ENCODE measurements at places on chromosomes 16 and 17. TPM values are rescaled to one million over a fixed set of nuclear protein-coding genes. Genes with fewer than 3 reads are reported as not detected.

- no peaks in the 10 kb centered on the region for H3K36me3 ChIP-seq
- no peak for DNase-seq
- no peak overlapping the region for H3K27ac ChIP-seq
- no peaks in the 10 kb centered on the region for H3K27me3 ChIP-seq
- H3K4me1 ChIP-seq = peaks cover 5% of the 10 kb centered on the region
- H3K4me3 ChIP-seq = no peak overlapping the region
Measured at GRCh38 chr17:72259922-72260321, 139.1 kb downstream of the SOX9 start.

DNA sequence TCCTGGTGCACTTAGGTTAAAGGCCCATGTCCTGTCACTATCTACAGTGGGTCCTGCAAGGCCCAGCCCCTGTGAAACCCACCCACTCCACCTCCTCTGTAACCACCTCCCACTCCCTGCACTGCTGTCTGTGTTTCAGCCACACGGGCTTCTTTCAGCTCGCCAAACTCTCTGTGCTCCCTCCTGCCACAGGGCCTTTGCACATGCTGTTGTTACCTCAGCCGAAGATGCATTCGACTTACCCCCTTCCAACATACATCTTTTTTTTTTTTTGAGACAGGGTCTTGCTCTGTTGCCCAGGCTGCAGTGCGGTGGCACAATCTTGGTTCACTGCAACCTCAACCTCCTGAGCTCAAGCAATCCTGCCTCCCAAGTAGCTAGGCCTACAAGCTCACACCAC lies 76.5 kb upstream of the RPL38 start:
- H3K36me3 ChIP-seq = peaks cover 3% of the 10 kb centered on the region
- no peak overlapping the region for H3K27ac ChIP-seq
- no peak overlapping the region for H3K4me3 ChIP-seq
- DNase-seq = no peak

DNA sequence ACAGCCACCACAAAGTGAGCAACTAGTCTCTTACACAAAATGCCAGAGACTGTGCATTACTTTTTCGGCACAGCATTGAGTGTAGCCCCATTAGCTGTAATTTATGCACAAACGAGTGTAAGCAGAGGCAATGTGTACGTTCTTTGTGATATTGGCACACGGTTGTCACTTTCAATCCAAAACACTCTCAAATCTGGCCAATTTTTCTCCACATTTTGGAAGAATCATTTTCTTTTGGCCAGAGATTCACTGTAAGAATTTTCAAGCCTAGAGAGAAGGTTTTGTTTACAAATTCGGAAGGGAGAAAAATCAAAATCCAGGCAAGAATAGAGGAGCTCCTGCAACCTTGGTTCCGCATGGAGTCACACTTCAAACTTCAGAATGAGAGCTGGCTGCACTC lies 15.4 kb upstream of the KIF2B start:
- DNase-seq = no peak
- no peak overlapping the region for H3K27ac ChIP-seq
- H3K4me1 ChIP-seq = no peaks in the 10 kb centered on the region
- no peaks in the 10 kb centered on the region for H3K27me3 ChIP-seq
- H3K36me3 ChIP-seq = no peaks in the 10 kb centered on the region
- no peak overlapping the region for H3K4me3 ChIP-seq

GRCh38 chr16:53098526-53099317 lies 43.9 kb downstream of the CHD9 start:
- peaks cover 9% of the 10 kb centered on the region for H3K36me3 ChIP-seq
- H3K4me1 ChIP-seq = peaks cover 42% of the 10 kb centered on the region
- H3K27me3 ChIP-seq = peaks cover 8% of the 10 kb centered on the region
- peak overlapping the region; percentile 75 for H3K4me3 ChIP-seq
- peak overlapping the region; percentile 99 for H3K27ac ChIP-seq

- H3K27ac ChIP-seq = no peak overlapping the region
- peaks cover 13% of the 10 kb centered on the region for H3K4me1 ChIP-seq
- no peak for DNase-seq
- H3K36me3 ChIP-seq = no peaks in the 10 kb centered on the region
Measured at GRCh38 chr16:88423448-88423850, 29.6 kb upstream of the ZFPM1 start.

GRCh38 chr17:19540706-19541370 lies 7.2 kb downstream of the SLC47A1 start:
- H3K36me3 ChIP-seq = no peaks in the 10 kb centered on the region
- no peaks in the 10 kb centered on the region for H3K27me3 ChIP-seq
- H3K27ac ChIP-seq = no peak overlapping the region
- H3K4me1 ChIP-seq = peaks cover 13% of the 10 kb centered on the region

GRCh38 chr16:30710971-30711370 lies 12.0 kb downstream of the SRCAP start:
- peak overlapping the region; percentile 18 for H3K4me3 ChIP-seq
- H3K27ac ChIP-seq = no peak overlapping the region
- H3K4me1 ChIP-seq = peaks cover 13% of the 10 kb centered on the region
- DNase-seq = no peak
- peaks cover 6% of the 10 kb centered on the region for H3K27me3 ChIP-seq

- H3K27me3 ChIP-seq = peaks cover 6% of the 10 kb centered on the region
- H3K36me3 ChIP-seq = no peaks in the 10 kb centered on the region
- no peak overlapping the region for H3K27ac ChIP-seq
- H3K4me3 ChIP-seq = no peak overlapping the region
- DNase-seq = no peak
Measured at GRCh38 chr16:88971371-88972097, 5.5 kb downstream of the CBFA2T3 start.

GRCh38 chr17:40014375-40014980 lies 762 bp upstream of the CSF3 start:
- peaks cover 6% of the 10 kb centered on the region for H3K4me1 ChIP-seq
- H3K27ac ChIP-seq = no peak overlapping the region
- DNase-seq = no peak

DNA sequence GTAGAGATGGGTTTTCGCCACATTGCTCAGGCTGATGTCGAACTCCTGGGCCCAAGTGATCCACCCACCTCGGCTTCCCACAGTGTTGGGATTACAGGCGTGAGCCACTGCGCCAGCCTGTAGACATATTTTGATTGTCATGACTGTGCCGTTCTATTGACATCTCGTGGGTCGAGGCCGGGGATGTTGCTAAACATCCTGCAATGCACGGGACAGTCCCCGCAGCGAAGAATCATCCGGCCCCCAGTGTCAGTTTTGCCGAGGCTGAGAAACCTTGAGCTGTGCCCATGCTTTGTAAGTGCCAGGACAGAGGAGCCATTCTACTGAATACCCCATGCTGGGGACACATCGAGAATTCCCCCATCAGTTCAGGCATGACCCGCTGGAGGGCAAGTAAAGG lies 69.1 kb upstream of the GSE1 start:
- H3K27me3 ChIP-seq = peaks cover 4% of the 10 kb centered on the region
- peaks cover 4% of the 10 kb centered on the region for H3K36me3 ChIP-seq
- H3K4me1 ChIP-seq = peaks cover 13% of the 10 kb centered on the region
- H3K27ac ChIP-seq = no peak overlapping the region

DNA sequence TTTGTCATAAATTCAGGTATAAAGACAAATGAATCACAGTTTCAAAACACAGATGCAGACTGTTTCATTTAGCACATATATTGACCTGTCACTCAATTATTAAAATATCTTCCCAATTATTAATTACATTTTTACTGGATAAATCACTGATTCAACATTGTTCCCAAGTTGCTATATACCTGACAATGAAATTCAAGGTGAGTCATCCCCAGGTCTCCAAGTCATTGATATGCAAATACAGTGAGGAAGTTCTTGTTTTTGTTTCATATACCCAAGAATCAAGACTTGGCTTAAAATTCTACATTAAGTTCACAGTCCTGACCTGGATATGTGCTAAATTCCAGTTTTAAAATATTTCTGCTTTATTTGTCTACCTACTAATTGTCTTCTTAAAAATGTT lies 599.3 kb upstream of the PSMD7 start:
- no peak overlapping the region for H3K27ac ChIP-seq
- no peaks in the 10 kb centered on the region for H3K36me3 ChIP-seq
- no peaks in the 10 kb centered on the region for H3K27me3 ChIP-seq

GRCh38 chr17:73194514-73195222 lies 1.8 kb downstream of the COG1 start:
- no peak for DNase-seq
- H3K4me1 ChIP-seq = peaks cover 9% of the 10 kb centered on the region
- peak overlapping the region; percentile 67 for H3K4me3 ChIP-seq
- peaks cover 23% of the 10 kb centered on the region for H3K36me3 ChIP-seq

GRCh38 chr17:73011016-73011486 lies 81.4 kb downstream of the SLC39A11 start:
- H3K27me3 ChIP-seq = peaks cover 3% of the 10 kb centered on the region
- no peak overlapping the region for H3K4me3 ChIP-seq
- H3K36me3 ChIP-seq = no peaks in the 10 kb centered on the region
- H3K27ac ChIP-seq = no peak overlapping the region

DNA sequence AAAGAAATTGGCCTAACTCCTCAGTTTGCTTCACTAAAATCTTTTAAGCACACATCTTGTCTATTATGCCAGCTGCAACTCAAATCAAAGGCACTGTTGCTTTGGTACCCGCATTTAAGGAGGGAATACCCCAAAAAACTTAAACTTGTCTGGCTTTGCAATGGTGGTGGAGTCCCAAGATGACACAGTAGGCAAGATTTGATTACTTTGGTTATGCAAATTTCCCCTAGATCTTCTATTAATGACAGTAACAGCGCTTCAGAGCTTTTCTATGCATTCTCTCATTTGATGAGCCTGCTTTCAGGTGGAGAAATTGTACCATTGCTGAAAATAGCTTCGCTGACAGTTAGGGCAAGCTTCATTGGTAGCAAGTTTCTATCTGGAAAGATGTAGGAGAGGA lies 27.2 kb downstream of the WWOX start:
- peaks cover 3% of the 10 kb centered on the region for H3K4me1 ChIP-seq
- H3K36me3 ChIP-seq = no peaks in the 10 kb centered on the region
- no peaks in the 10 kb centered on the region for H3K27me3 ChIP-seq
- no peak for DNase-seq

- no peak overlapping the region for H3K27ac ChIP-seq
- H3K4me3 ChIP-seq = no peak overlapping the region
- no peak for DNase-seq
- H3K36me3 ChIP-seq = no peaks in the 10 kb centered on the region
- H3K4me1 ChIP-seq = no peaks in the 10 kb centered on the region
- H3K27me3 ChIP-seq = no peaks in the 10 kb centered on the region
Measured at GRCh38 chr16:49940464-49941224, 84.4 kb upstream of the CNEP1R1 start.

- DNase-seq = no peak
- peaks cover 4% of the 10 kb centered on the region for H3K4me1 ChIP-seq
- no peak overlapping the region for H3K4me3 ChIP-seq
- H3K36me3 ChIP-seq = no peaks in the 10 kb centered on the region
- no peaks in the 10 kb centered on the region for H3K27me3 ChIP-seq
Measured at GRCh38 chr17:61508912-61509311, 56.7 kb downstream of the TBX4 start.

DNA sequence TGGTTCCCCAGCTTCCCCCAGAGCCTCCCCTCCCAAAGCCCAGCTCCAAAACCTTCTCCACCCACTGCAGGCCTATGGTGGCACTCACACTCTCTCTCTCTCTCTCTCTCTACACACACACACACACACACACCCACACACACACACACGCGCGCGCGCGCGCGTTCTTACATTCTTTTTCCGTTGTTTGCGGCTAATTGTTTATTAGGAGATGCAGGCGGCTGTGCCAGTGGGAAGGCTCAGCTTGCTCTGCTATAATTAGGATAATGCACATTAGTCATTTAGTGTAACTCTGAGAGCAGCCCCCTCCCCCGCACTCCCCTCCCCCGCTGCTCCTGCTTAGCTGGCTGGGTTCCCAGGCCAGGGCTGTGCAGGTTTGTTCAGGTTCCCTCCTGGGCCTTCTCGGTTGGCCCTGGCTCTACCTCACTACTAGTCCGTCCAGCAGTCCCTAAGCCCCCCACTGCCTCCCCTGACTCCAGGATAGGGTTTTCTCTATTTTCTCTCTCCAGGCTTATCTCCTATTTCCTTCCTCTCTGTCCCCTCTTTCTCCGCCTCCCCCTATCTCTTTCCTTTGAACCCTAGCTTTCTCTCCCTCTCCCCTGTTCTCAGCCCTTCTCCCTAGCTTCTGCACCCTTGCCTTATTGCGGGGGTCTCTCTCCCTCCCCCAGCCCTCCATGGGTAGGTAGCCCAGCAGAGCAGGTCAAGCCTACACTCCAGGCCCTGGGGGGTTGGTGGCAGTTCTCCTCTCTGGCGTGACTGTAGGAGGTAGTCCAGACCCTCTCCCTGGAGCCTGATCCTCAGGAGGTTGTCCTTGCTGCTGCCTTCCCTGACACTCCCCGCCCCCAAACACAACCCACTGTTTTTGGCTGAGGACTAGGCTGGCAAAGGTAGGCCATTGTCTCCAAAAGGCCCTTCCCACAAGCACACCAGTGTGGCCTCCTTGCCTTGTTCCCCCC lies 34.0 kb downstream of the TMEM132E start:
- no peak overlapping the region for H3K27ac ChIP-seq
- no peak overlapping the region for H3K4me3 ChIP-seq
- no peak for DNase-seq
- no peaks in the 10 kb centered on the region for H3K36me3 ChIP-seq
- H3K4me1 ChIP-seq = peaks cover 31% of the 10 kb centered on the region
- H3K27me3 ChIP-seq = peaks cover 8% of the 10 kb centered on the region

DNA sequence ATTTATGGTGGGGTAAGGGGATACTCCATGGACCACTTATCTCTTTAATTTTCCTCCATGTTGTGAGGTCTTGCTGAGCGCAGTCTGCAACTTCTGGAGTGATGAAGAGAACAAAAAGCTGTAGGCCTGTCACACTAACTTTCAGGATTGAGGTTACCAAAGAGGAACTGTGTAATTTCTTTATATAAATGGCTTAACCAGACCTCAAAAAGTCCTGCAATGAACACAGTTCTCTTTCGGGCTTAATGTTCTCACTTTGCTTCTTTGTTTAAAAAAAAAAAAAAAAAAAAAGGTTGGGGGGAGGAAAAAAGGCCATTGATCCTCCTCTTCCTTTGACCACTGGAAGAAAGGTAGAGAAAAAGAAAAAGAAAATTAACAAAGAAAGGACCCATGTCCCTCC lies 86.8 kb upstream of the SOX9 start:
- no peaks in the 10 kb centered on the region for H3K36me3 ChIP-seq
- DNase-seq = no peak

GRCh38 chr16:20865420-20866131 lies 34.6 kb downstream of the DCUN1D3 start:
- no peak overlapping the region for H3K4me3 ChIP-seq
- peaks cover 14% of the 10 kb centered on the region for H3K36me3 ChIP-seq
- peak overlapping the region; percentile 78 for H3K27ac ChIP-seq
- peaks cover 41% of the 10 kb centered on the region for H3K4me1 ChIP-seq
- peaks cover 3% of the 10 kb centered on the region for H3K27me3 ChIP-seq

- no peak for DNase-seq
- H3K4me1 ChIP-seq = no peaks in the 10 kb centered on the region
- no peaks in the 10 kb centered on the region for H3K36me3 ChIP-seq
- no peak overlapping the region for H3K4me3 ChIP-seq
- H3K27ac ChIP-seq = no peak overlapping the region
- no peaks in the 10 kb centered on the region for H3K27me3 ChIP-seq
Measured at GRCh38 chr16:50847166-50847565, 105.3 kb downstream of the CYLD start.

The GGT6 gene
- not detected for total RNA-seq

The NPIPB6 gene
- 1.5 TPM for total RNA-seq

The TMIGD1 gene
- total RNA-seq = not detected

The CAPNS2 gene
- 1.2 TPM for total RNA-seq

The GDPD1 gene
- 3.1 TPM for total RNA-seq

The FBXW10B gene
- 0.44 TPM for total RNA-seq

The CTRB1 gene
- not detected for total RNA-seq

The TUFM gene
- total RNA-seq = 173 TPM
